A172 (cell line): ENCODE measurements at places on chromosomes 16 and 17. TPM values are rescaled to one million over a fixed set of nuclear protein-coding genes. Genes with fewer than 3 reads are reported as not detected.
A peak's percentile ranks its signal among the peaks of the same experiment; 100 is the strongest.

GRCh38 chr16:30065943-30066760 is 592 bp downstream of the ALDOA start:
- DNase-seq: no peak

DNA sequence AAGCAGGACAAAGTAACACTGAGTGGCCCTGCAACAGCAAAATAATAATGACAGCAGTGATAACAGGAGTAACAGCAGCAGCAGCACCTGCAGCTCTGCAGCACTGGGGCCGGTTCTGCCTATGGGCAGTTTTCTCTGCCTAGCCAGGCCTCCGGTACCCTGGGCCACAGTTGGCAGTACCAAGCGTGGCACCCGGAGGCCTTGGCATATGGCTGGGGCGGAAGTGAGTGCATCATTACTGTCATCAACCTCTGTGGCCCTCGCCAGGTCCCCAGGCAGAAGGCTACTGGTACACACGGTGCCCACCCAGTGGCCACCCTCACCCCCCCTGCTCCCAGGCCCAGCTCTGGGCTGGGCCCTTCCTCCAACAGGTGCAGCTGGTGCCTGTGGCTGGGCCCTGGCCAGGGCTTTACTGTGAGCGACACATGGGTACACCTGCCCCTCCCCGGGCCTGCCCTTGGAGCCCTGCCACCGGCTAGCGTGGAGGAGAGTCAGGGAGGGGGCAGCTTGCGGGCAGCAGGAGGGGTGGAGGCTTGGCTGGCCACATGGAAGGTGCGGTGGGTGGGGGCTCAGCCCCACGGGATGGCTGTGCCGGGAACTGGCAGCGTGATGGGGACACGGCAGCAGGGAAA is 3.0 kb downstream of the KCNJ12 start:
- DNase-seq: no peak

- no peak for DNase-seq
These were observed 104.9 kb downstream of the ADCY9 start for GRCh38 chr16:4011225-4011939.

DNA sequence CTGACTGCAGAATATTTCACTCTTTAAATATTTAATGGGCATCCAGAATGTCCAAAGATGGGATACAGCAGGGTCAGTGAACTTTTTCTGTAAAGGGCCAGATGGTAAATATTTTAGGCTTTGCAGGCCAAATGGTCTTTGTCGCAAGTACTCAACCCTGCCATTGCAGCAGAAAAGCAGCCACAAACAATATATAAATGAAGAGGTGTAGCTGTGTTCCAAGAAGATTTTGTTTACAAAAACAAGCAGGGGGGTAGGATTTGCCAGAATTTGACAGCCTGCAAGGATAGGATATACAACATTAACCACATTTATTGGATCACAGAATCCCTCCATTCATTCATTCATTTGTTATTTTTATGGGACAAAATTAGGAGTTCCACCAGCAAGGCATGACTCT is 435.0 kb upstream of the DYNLRB2 start:
- DNase-seq: no peak

GRCh38 chr17:77266891-77267341 is 126.1 kb downstream of the SEC14L1 start:
- DNase-seq: no peak

DNA sequence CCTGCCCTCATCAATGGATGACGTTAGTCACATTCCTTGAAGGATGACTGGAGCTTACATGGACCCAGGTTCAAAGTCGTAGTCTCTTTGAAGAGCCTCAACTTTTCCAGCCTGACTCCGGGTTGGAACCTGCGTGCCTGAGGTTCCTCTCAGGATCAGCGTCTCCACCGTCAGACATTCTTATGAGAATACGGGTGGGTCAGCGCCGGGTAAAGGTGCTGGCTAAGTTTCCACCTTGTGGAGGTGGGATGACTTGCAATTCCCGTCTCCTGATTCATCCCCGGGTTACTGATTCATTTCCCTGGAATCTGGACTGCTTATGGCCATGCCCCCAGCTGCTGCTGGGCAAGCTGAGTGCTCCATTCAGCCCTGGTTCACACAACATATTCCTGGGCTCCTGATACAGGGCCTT is 38.9 kb upstream of the CMIP start:
- DNase-seq: peak; percentile 97

- peak; percentile 78 for DNase-seq
These were observed 67.0 kb downstream of the PLCG2 start for GRCh38 chr16:81846105-81846504.

GRCh38 chr17:15266325-15267125 is 1.4 kb upstream of the PMP22 start:
- DNase-seq: no peak

DNA sequence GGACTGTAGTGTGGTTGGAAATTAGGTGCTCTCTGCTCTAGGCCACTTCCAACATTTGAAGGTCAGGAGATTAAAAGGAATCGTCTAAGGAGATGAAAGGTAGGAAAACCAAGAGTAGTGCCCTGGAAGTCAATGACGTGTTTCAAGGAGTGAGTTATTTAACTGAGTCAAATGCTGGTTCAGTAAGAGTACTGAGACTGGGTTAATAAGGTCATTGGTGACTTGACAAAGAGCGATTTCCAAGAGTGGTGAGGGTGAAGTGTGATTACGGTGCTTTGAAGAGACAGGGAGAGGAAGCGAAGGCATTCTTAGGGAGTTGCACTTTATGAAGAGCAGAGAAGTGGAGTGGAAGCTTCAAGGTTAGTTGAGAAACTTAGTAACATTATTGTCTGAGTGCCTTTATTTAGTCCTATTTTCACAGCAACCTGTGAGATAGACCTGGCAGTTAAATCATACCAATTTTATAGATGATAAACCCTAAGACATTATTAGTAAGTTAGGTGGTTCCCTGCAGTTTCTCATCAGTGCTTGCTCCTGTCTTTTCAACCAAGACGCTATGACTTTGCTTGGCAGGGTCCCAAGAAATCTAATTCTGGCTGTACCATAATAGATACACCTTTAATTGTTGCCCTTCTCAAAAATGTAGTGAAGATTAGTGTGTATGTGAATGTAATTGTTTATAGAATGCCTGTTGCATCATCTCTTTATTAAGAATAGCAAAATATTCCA is 5.9 kb downstream of the ZNF207 start:
- no peak for DNase-seq

DNA sequence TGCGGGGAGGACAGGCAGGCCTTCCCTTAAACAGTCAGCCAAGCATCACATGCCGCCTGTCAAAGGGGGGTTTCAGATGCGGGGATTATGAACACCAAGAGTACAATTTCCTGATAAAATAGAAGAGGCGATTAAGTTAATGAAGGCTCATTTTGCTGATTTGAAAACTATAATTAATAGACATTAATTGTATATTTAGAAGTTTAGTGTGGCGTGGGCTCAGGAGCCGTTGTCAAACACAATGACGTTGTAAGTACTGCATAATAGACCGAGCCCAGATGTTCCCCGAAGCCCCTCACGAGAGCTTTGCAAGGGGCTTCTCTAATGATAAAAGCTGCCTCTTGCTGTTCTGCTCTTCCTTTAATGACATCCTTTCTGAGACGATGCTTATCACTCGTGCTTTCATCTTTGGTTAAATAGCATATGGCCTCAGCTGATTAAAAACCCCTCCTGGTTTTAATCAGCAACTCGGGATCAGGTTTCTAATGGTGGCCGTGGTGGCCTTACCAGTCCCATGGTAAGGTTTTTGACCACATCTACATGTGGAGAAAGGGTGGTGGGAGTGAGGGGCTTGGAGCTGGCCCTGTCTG is 28.2 kb downstream of the SNX20 start:
- DNase-seq: no peak

DNA sequence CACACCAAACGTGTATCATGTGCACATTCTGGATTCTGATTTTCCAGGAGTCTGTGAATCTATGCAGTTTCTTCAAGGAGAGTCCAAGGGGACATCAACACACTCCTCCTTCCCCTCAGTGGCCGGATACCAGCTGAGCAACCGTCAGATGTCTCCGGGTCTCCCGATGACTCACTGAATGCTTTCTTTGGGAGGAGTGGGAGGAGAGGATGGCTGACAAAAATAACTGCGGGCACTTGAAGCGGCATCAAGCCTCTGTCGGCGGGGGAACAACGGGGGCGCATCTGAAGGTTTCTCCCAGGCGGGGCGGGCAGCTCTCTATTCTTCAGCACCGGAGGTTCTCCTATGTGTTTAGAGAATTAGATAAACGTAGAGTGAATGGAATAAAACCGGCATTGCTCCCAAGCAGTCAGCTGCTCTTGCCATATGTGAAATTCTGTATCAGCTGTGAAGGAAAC is 24.6 kb upstream of the LRRC75A start:
- DNase-seq: peak; percentile 83

- peak; percentile 85 for DNase-seq
These were observed 20.0 kb downstream of the TRAF4 start for GRCh38 chr17:28763804-28764266.

- no peak for DNase-seq
These were observed 21.2 kb downstream of the SLC16A3 start for GRCh38 chr17:82249896-82250581.

Gene MPO
- total RNA-seq: not detected in 2 replicates

Gene EMP2
- 11.6 and 12.3 TPM in 2 replicates for total RNA-seq
